Hypothalamus (tissue), 51 donors: ENCODE measurements at places on chromosomes 2 and 18.

DNA sequence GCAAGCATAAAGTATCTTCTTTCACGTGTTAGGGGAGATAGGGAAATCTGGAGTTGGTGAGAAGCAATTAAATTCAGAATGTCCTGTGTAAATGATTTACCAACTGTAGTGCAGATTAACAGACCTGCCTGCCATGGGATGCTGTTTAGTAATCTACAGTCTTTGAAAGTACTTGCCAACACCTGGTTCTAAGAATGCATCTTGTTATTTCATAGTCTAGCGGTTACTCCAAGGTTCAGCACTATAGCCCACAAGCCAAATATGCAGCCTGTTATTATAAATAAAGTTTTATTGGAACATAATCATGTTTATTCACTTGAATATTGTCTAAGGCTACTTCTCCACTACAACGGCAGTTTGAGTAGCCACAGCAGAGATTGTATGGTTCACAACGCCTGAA is 100.8 kb downstream of the OSBPL6 start:
- no peak for DNase-seq

DNA sequence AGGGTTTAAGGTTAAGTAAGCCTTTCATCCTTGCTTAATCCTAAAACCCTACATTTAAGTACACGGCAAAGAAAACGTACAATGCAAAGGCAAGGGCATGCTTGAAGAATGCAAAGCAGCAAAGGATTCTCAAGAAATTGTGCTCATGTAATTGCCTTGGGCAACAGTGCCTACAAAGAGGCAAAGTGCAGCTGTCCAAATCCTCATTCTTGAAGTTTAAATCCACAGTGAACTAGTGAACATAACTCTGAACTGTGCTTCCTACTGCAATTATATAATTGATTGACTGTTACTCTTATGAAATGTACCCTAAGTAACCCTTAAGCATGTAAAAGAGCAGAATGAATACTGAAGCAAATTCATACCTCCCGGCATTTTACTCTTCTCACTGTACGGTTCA is 85.4 kb downstream of the MAP3K20 start:
- DNase-seq, result no peak

- no peak for DNase-seq
These were observed 97.4 kb downstream of the OSR1 start for GRCh38 chr2:19261061-19261460.

- no peak for DNase-seq
These were observed 21.3 kb downstream of the LPIN1 start for GRCh38 chr2:11767779-11768178.

- no peak for DNase-seq
These were observed 212.5 kb upstream of the SMAD2 start for GRCh38 chr18:48142994-48143393.

DNA sequence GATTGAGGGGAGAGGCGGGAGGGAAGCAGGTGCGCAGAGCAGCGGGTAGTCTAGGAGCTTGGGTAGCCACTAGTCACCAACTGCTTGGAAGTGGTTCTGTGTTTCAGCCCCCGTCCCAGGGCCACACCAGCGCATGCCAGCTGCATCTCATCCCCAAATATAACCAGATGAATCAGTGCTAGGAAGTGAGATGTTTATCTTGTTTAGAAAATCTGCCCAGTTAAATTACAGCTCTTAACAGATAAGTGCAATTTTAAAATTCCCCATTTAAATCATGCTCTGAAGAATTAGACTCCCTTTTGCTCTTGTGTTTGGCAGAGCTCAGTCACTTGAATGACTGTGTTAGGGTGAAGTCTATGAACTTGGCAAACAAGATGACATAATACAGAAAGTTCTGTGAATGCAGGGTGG is 193.8 kb downstream of the SEPTIN10 start:
- DNase-seq, result no peak

DNA sequence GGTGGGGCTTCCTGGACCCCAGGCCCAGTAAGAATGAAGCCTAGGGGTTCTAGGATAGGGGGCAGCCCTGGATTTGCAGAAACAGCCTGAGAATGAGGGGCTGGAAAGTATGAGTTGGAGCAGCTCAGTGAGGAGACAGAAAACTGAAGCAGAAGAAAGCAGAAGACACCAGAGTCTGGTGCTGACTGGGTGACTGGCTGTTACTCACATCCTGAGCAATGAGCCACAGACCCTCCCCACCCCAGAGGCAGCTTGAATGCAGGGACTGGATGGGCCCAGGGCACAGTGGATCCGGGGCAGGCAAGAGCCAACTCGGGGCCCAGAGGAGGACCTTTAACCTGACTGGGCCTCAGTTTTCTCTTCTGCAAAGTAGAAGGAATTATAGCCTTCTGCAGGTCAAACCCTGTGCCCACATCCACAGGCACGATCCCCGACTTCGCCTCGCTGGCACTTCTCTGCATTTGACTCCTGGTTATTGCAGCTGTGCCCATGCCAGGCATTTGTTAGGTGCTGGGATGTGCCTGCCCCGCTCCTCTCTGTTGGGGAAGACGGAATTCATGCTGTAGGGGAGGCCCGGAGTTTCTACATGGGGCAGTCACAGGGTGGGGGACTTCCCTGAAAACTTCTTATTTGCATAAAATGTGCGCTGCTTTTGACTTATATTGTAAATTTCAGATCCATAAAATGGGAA is 8.5 kb downstream of the STEAP3 start:
- no peak for DNase-seq

DNA sequence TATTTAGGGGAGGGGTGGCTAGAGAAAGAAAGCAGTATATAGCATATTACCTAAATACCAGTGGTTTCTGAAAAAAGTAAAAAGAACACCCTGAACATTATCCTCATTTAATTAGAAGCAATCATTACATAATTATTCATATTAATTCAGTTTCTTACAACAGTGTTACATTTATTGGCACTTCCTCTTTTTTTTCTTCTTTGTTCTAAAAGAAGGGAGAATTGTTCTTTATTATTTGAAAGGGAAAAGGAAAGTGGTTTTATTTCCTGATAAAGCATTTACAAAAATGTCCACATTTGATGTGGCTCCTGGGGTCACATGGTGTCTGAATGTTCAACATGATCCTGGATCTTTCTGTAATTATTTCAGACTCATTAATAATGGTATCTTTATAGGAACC is 254.9 kb upstream of the ZEB2 start:
- no peak for DNase-seq

DNA sequence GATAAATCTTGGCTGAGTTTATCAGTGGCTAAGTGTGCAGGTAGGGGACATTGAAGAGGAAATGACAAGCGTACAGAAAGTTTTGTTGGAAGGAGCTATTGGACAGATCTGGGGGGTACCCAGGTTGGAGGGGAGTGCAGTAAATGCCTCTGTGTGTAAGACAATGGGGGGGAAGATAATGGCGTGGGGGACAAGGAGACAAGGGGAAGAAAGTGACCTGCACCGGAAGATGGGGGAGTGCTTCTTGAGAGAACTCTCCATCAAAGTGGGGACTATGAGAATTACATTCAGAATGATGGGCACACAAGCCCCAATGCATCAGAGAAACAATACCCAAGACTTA is 190.0 kb downstream of the ALPK2 start:
- no peak for DNase-seq

GRCh38 chr2:207012461-207012860 is 73.1 kb downstream of the CPO start:
- no peak for DNase-seq
